ENCODE measurements at places on chromosomes 6 and 20. TPM values are rescaled to one million over a fixed set of nuclear protein-coding genes. Genes with fewer than 3 reads are reported as not detected.

The TXLNB gene
- total RNA-seq = 0.60 TPM

The CAP2 gene
- not detected for total RNA-seq

The RAB32 gene
- total RNA-seq = 0.30 TPM

The RCAN2 gene
- total RNA-seq = 3.1 TPM

The SYCP2 gene
- 5.4 TPM for total RNA-seq

The ERVFRD-1 gene
- not detected for total RNA-seq

- H3K27ac ChIP-seq = no peak overlapping the region
- DNase-seq = no peak
- peaks cover 74% of the 10 kb centered on the region for H3K36me3 ChIP-seq
- H3K27me3 ChIP-seq = no peaks in the 10 kb centered on the region
- no peak overlapping the region for H3K4me3 ChIP-seq
Observed at GRCh38 chr6:127868338-127868737, 32.5 kb downstream of the THEMIS start.

DNA sequence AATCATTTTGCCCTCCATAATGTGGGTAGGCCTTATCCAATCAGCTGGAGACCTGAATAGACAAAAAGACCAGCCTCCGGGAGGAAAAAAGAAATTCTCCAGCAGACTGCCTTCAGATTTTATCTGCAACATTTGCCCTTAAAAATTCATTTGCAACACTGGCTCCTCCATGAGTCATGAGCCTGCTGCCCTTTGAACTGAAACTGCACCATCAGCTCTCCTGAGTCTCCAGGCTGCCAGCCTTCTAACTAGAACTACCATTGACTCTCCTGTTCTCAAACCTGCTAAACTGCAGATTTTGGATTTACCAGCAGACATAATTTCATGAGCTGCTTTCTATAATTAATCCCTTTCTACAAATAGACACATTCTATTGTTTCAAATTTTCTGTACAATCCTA, 223.9 kb upstream of the THEMIS start:
- no peaks in the 10 kb centered on the region for H3K4me1 ChIP-seq
- no peak for DNase-seq
- H3K36me3 ChIP-seq = no peaks in the 10 kb centered on the region
- no peak overlapping the region for H3K4me3 ChIP-seq
- H3K27me3 ChIP-seq = no peaks in the 10 kb centered on the region

DNA sequence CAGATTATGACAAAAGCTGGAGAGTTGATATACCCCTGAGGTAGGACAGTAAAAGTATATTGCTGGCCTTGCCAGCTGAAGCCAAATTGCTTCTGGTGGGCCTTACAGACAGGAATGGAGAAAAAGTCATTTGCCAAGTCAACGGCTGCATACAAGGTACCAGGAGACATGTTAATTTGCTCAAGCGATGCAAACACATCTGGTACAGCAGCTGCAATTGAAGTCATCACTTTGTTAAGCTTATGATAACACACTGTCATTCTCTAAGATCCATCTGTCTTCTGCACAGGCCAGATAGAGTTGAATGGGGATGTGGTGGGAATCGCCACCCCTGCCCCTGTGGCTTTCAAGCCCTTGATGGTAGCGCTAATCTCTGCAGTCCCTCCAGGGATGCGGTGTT, 40.4 kb upstream of the POPDC3 start:
- H3K27me3 ChIP-seq = peaks cover 20% of the 10 kb centered on the region
- no peaks in the 10 kb centered on the region for H3K36me3 ChIP-seq
- DNase-seq = no peak
- no peak overlapping the region for H3K27ac ChIP-seq

GRCh38 chr6:106586815-106587415, 42.4 kb downstream of the RTN4IP1 start:
- H3K4me3 ChIP-seq = no peak overlapping the region
- H3K27ac ChIP-seq = no peak overlapping the region
- no peaks in the 10 kb centered on the region for H3K27me3 ChIP-seq
- peaks cover 10% of the 10 kb centered on the region for H3K36me3 ChIP-seq

DNA sequence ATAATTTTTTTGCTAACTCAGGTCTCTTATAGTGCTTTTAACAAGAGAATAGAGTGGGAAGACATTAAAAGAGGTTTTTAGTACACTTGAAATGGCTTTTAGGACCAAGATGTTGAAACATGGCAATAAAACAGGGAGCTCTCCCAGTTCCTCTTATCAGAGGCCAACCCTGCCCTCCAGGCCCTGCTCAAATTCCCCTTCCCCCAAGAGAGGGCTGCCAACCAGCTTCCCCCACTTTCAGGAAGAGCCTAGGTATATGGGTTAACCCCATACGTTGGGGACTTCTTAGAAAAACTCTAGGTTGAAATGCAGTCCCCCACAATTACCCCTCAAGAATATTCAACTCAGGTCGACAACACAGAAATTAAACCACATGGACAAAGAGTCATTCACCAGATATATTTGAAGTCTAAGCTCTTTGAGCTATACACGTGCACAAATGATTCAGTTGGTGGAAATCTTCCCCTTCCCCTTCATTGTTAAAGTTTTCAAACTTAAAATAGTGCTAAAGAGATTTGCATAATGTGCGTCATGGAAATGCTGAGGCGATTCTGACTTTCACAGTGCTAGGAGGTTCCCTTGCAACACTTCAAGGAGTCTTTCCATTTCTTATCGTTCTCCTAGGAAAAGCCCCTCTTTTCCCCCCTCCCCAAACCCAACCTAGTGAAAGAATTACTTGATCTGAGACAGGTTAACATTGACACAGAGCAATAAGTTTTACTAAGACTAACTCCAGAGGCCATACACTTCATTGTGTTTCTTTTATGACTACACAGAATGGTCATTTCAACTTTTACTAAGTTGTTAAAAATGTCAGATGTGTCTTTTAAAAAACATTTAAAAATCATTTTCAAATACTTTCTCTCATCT, 49.8 kb upstream of the ENPP5 start:
- no peak for DNase-seq
- H3K36me3 ChIP-seq = no peaks in the 10 kb centered on the region

- peaks cover 43% of the 10 kb centered on the region for H3K4me1 ChIP-seq
- no peak overlapping the region for H3K27ac ChIP-seq
- no peaks in the 10 kb centered on the region for H3K27me3 ChIP-seq
- no peak overlapping the region for H3K4me3 ChIP-seq
- DNase-seq = no peak
Observed at GRCh38 chr6:52538252-52538900, 38.5 kb downstream of the TRAM2 start.

- DNase-seq = no peak
- H3K4me3 ChIP-seq = no peak overlapping the region
- no peak overlapping the region for H3K27ac ChIP-seq
- H3K27me3 ChIP-seq = no peaks in the 10 kb centered on the region
- no peaks in the 10 kb centered on the region for H3K4me1 ChIP-seq
Observed at GRCh38 chr6:87522686-87523085, 49.9 kb downstream of the SLC35A1 start.

DNA sequence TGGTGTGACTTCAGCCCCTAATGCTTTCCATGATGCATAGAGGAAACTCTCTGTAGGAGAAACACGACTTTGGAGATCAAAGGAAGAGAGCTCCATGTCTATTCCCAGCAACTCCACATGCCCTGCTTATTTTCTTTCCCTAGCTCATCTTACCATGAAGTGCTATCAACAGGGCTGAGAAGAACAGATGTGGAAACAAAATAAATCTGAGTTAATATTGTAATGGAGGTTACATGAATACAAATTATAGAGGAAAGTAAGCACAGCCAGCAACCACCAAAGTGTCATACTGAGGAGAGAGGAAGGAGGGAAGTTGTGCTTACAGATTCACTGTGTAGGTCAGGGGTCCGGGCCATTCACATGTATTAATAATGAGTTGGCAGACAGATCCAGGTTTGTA, 157.5 kb downstream of the RFPL4B start:
- no peak overlapping the region for H3K27ac ChIP-seq
- H3K4me3 ChIP-seq = no peak overlapping the region
- DNase-seq = no peak
- H3K27me3 ChIP-seq = no peaks in the 10 kb centered on the region

DNA sequence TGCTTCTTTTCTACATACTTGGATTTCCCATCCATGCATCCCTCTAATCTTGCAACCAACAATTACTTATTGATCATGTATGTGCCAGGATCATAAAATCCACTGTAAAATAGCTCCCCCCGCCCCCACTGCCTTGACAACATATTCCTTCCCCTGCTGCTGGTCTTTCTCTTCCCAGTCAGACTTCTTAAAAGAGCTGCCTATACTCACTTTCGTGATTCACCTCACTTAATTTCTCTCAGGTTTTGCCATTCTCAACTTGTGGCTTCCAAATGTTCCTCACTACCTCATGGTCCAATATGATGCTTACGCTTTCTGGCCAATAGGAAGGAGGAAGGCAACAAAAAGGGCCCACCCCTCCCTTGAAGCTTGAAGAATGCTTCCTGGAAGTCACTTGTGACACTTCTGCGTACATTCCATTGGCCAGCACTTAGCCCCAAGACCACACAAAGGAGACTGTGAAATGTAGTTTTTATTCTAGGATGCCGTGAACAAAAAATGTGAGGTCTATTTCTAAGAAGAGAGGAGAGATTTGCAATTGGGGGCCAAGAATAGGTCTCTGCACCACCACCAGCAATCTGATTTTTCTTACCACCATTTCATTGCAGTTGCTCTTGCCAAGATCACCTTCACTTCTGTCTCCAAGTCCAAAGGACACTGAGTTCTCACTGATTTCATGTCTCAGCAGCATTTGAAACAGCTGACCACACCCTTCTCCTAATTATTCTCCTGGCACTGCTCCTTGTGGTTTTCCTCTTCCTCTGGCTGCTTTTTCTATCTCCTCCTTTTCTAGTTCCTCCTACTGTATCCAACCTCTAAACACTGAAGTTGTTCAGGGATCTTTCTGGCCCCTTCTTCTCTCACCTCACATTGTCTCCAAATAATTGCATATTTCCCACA, 30.8 kb downstream of the CD164 start:
- no peak overlapping the region for H3K4me3 ChIP-seq
- no peak overlapping the region for H3K27ac ChIP-seq
- peaks cover 43% of the 10 kb centered on the region for H3K36me3 ChIP-seq
- peaks cover 11% of the 10 kb centered on the region for H3K4me1 ChIP-seq
- no peak for DNase-seq

DNA sequence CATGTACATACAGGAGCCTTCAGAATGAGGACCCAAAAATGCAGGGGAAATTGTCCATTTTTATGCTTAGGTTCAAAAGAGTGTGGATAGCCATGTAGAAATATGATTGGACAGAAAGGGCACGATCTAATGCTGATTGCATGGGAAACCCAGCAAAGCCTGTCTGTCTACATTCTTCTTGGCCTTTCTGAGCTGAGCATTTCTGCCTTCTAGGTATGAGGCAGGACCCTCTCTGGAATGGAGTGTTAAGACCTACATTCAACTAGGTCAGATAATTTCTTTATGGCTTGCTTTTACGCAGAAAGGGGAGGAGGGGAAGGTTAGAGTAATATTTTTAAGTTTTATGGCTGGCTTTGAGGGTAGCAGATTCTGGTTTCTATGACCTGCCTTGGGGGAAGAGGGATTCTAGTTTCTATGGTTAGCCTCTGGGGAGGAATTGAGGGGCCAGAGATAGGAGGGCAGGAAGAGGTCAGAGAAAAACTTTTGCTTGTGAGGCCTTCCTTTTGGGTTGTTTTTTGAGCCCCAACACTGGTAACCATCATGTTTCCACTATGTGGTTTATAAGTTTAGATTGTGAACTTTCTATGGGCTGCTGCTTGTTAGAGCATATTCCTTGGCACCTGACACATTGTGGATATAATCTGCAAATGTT, 63.5 kb downstream of the LYRM2 start:
- no peaks in the 10 kb centered on the region for H3K36me3 ChIP-seq
- H3K4me3 ChIP-seq = no peak overlapping the region
- no peak for DNase-seq
- H3K27ac ChIP-seq = no peak overlapping the region
- peaks cover 8% of the 10 kb centered on the region for H3K4me1 ChIP-seq

DNA sequence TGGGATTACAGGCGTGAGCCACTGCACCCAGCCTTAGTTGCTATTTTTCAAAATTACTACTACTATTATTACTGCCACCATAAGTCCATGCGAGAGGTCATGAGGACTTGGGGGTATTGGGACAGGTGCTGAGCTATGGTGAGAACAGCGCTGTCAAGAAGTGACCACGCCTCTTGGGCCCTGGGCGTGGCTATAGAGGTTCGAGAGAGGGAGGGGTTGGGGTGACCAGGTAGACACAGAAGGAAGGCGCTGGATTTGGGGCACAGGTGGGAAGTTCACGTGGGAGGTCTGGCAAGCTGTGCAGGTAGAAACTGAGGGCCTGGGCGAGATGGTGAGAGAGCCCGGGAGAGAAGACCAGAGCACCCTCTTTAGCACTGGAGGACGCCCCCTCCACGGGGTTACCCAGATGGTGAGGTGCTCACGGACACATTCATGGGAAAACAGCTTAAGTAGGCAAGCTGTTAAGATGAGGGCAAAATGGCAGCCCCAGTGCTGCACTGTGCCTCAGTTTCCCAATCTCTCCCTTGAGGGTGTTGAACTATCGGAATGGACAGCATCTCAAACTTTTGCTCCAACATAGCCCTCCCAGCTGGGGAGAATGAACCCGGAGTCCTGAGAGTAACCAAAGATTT, 61.0 kb downstream of the RAB44 start:
- no peak for DNase-seq
- H3K4me1 ChIP-seq = peaks cover 53% of the 10 kb centered on the region
- no peaks in the 10 kb centered on the region for H3K27me3 ChIP-seq
- no peaks in the 10 kb centered on the region for H3K36me3 ChIP-seq

DNA sequence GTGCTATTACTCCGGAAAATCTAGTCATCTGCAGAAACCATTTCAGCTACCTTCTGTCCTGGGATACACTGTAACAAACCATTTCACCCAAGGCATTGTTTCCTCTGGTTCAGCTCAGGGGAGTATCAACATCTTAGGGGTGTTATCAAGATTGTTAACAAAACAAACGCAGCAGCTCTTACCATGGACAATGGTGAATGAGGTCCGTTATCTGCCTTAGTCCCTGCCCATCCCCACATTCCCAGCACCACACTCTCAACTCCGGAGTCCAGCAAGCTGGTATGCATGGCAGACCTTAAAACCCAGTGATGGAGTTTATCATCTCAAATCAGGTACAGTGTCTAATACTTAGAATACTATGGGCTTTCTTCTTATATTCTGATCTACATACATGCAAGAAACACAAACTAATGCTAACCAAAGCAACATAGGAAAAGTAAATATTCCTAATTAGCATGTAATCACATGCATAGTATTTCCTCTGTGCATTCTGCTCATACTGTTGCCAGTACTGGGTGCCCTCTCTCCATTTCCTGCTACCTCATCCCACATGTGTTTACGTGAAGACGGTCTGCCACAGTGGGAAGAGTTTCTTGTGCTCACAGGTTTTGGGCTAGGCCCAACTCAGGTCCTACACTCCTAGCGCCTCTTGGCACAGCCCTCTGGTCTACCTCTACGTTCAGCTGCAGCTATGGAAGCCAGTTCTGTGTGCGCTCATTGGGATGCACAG, 123.9 kb downstream of the DTNBP1 start:
- H3K4me1 ChIP-seq = no peaks in the 10 kb centered on the region
- H3K27me3 ChIP-seq = no peaks in the 10 kb centered on the region
- no peak overlapping the region for H3K4me3 ChIP-seq
- H3K36me3 ChIP-seq = peaks cover under 1% of the 10 kb centered on the region

GRCh38 chr6:23218751-23219150, 649.4 kb downstream of the HDGFL1 start:
- H3K4me1 ChIP-seq = no peaks in the 10 kb centered on the region
- no peak overlapping the region for H3K27ac ChIP-seq
- no peaks in the 10 kb centered on the region for H3K36me3 ChIP-seq
- no peak overlapping the region for H3K4me3 ChIP-seq
- DNase-seq = no peak

Data from activated CD4-positive, alpha-beta memory T cell treated with anti-CD3 and anti-CD28 coated beads, Interleukin-2, amount 10 ng/mL, durations not matched to agents 7 days and 5 days (primary cell).